ENCODE measurements at places on chromosomes 4 and X.

- no peak for DNase-seq
Measured at GRCh38 chrX:106903291-106903824, at the start of gene RIPPLY1. Gene RIPPLY1, minus strand, starts transcription at chrX:106903341. Its CDS starts 54 bp downstream, at chrX:106903287.

GRCh38 chr4:164949448-164950143 lies 27.9 kb downstream of the TRIM61 start:
- DNase-seq: no peak

- DNase-seq: no peak
Measured at GRCh38 chr4:123418351-123418931, 21.8 kb downstream of the SPRY1 start.

GRCh38 chrX:8405631-8406030 lies 59.0 kb upstream of the VCX3B start:
- no peak for DNase-seq

DNA sequence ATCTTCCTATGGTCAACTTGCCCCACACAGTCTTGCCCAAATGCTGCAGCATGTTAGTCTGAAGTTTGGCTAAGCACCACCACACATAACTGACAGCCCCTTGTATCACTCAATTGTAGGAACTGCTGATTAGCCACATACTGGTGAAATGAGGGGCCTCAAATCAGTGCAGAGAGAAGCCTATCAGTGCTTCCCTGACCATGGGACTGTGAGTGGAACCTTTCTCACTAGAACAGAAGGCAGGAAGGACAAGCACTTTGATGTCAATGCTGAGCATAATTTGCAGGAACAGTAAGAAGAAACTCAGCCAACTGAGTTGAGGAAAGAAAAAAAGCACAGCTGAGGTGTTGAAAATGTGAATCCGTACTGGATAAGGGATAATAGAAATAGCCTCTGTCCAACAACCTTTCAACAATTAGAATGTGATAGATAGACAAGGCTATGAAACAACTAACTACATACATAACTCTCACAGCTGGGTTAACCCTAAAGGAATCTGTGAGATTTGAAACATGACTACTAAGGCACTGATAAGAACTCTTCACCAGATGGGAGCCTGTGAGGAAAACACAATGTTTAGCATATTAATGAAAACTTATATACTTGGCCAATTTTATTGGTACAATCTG lies 136.6 kb upstream of the SH3RF1 start:
- no peak for DNase-seq

- no peak for DNase-seq
Measured at GRCh38 chrX:133661962-133662839, 246.9 kb upstream of the GPC4 start.

DNA sequence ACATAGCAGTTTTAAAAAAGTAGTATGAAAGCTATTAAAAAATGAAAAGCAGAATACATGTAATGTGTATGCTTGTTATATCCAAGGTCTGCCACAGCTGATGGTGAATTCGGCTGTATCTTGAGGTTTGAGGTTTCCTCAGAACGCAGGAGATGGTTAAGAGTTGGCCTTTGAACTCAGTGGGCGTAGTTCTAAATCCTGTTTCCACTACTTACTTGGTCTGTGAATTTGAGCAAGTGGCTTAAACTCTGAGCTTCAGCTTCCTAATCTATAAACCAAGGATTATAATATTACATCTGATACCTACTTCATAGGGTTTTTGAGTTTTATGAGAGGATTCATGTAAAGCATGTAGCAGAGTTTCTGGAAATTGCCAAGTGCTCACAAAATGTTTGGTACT lies 125.2 kb downstream of the STIM2 start:
- DNase-seq: no peak

- no peak for DNase-seq
Measured at GRCh38 chrX:119989905-119990555, 46.5 kb upstream of the NKAP start.

- DNase-seq: no peak
Measured at GRCh38 chr4:38489011-38489861, 174.8 kb upstream of the KLF3 start.

DNA sequence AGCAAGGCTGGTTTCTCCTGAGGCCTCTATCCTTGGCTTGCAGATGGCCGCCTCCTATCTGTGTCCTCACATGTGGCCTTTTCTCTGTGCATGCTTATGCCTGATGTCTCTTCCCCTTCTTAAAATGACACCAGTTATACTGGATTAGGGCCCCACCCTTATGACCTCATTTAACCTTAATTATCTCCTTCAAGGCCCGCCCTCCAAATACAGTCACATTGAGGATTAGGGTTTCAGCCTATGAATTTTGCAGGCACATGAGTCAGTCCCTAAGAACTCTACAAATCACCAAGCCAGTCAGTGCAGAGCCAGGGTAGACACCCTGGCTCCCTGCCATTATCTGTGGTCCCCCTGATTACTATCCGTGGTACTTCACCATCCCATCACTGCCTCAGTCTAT lies 51.6 kb downstream of the MAML3 start:
- DNase-seq: no peak

DNA sequence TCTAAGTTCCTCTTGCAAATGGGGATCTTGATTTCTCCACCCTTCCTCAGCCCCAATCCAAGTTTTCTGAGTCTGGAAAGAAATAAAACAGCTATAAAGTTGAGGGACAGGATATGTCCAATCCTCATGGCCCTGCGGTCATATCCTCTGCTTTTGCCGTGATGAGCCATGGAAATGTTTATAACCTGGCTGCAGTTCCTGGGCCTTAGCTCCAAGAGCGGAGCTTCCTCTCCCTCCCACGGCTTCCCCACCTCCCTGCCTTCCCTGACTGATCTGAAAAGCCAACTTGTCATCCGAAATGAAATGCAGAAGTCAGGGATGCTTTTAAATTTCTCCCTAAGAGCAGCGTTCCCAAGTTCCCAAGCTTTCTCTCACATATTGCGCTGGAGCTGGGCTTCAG lies 221.5 kb upstream of the SFRP2 start:
- no peak for DNase-seq

DNA sequence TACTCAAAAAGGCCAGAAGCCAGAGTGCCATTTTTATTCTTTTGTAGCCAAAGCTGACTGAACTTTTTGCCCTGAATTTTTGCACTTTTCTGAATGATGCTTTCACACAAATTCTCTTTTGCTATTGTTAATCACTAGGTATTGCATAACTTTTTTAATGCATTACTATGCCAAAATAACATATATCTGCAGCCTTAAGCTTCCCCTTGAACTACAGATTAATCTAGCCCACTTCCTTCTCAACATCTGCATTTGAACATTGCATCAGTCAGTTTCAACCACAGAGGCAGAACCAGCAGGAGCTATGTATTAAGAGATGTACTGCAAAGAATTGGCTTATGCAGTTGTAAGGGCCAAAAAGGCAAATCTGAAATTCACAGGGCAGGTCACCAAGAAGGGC lies 197.6 kb upstream of the GYPA start:
- DNase-seq: no peak

DNA sequence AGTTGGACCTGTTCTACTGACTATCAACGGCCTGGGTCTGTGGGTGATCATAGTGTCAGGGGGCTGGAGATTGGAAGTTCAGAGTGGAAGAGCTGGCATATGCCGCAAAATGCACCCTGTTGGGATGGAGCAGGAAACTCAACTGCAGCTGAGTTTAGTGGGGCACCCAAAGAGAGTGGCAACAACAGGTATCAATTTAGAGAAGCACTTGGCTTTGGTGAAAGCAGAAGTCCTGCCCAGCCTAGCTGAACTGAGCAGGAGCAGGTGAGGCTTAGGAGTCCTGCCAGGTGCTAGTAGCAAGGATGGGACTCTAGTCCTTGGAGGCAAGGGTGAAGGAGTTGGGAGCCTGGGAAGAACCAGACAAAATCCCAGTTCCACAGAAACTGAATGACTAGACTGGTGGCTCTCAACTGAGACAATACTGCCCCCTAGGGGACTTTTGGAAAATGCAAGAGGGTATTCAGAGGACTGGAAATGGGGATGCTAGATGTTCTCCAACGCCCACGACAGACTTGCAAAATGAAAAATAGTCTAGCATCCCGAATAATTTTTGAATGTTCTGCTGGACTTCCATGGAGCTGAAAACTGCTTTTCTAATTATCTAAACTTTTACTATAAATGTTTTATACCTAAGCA lies 49.4 kb downstream of the RTL9 start:
- peak; percentile 0 for DNase-seq

- DNase-seq: no peak
Measured at GRCh38 chr4:71261633-71262121, 77.1 kb upstream of the SLC4A4 start.

DNA sequence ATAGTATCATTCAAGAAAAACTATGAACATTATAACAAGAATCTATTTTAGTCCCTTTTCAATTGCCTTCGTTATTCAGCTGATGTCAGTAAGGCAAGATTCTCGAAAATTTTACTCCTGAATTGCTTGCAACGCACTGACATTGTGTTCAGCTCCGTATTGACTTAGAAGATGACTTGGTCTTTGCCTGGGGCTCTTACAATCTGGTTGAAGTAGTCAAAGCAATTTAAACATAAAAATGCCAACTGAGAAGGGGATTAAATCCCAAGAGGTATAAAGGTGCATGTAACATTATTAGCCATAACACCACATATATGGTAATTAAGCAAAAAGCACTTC lies 507.1 kb downstream of the CENPC start:
- DNase-seq: no peak

All from activated effector memory CD4-positive, alpha-beta T cell treated with Interleukin-2 at 50 U/mL for 16 hours (primary cell).